ENCODE measurements at places on chromosomes 3 and 15. TPM values are rescaled to one million over a fixed set of nuclear protein-coding genes. Genes with fewer than 3 reads are reported as not detected.

Gene CELF6
- polyA plus RNA-seq = 0.19 TPM

Gene ZNF502
- polyA plus RNA-seq = 1.9 TPM

Gene MAP6D1
- polyA plus RNA-seq = not detected

Gene CFAP100
- not detected for polyA plus RNA-seq

Gene ADGRG7
- not detected for polyA plus RNA-seq

Gene MKRN3
- 0.49 TPM for polyA plus RNA-seq

Gene MINAR1
- 0.08 TPM for polyA plus RNA-seq

Measured in IgD-negative memory B cell (primary cell).